Activated T-cell treated with anti-CD3 and anti-CD28 coated beads for 4 hours (primary cell): ENCODE measurements at places on chromosomes 12 and 14.

DNA sequence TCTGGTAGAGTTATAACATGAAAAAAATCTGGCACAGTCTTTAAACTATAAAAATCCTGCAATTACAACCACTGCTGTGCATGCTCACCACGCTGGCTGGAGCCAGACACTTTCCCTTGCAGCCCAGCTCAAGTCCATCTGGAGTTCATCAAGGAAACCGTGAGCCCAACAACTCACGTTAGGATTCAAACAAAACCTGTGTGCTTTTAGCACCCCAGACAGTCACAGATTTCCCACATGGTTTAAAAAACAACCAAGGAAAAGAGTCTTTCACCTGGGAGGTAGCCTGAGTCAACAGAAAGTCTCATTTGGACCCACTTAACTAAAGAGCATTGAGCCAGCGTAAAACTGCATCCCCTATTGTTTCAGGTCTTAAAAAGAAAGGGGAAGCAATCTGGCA lies 4.7 kb downstream of the LRIG3 start:
- DNase-seq, result no peak

- no peak for DNase-seq
These were observed 37.8 kb downstream of the CCDC92 start for GRCh38 chr12:123934829-123935228.

DNA sequence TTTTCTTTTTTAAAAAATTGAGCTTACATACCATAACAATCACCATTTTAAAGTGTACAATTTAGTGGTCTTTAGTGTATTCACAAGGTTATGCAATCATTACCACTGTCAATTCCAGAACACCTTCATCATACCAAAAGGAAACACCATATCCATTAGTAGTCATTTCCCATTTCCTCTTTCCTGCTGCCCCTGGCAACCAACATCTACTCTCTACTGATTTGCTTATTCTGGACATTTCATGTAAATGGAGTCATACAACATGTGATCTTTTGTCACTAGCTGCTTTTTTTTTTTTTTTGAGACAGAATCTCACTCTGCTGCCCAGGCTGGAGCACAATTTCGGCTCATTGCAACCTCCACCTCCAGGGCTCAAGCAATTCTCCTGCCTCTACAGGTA lies 66.8 kb upstream of the CFL2 start:
- DNase-seq, result no peak

DNA sequence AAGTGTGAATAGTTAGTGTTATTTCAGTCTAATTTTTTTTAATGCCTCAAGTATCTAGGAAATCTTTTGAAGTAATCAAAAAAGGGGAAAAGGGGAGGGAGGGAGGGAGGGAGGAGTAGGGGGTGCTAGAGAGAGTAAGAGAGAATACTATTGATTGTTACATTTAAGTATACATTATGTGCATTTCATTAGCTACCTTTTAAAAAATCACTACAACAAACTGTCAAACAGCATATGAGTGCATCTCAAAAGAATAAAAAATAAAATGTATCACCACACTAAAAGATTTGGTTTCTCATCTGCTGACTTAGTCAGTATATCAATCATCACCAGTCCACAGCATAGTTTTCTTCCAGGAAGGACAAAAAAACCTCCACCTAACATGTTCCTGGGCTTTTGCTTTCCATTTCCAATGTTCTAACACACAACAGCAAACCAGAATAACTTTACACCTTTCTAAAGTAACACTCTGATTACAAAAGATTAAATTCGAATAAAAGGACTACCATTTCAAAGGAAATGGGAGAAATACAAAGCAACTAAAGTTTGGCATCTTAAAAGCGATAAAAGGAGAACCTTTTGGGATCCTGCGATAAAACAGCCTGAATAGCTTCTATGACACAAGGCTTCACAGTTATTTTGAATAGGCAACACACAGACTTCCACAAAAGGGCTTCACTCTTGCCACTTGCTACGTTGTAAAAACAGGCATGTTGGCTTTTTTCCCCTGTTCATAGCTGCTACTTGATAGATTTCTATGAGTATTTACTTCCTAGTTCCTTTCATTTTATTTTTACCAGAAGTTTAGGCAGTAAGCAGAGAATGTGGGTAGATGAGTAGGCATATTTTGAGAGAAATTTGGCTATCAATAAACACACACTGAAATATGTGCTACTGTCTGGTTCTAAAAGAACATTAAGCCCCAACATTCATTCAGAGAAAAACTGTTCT lies 160.9 kb downstream of the EPS8 start:
- DNase-seq, result no peak

DNA sequence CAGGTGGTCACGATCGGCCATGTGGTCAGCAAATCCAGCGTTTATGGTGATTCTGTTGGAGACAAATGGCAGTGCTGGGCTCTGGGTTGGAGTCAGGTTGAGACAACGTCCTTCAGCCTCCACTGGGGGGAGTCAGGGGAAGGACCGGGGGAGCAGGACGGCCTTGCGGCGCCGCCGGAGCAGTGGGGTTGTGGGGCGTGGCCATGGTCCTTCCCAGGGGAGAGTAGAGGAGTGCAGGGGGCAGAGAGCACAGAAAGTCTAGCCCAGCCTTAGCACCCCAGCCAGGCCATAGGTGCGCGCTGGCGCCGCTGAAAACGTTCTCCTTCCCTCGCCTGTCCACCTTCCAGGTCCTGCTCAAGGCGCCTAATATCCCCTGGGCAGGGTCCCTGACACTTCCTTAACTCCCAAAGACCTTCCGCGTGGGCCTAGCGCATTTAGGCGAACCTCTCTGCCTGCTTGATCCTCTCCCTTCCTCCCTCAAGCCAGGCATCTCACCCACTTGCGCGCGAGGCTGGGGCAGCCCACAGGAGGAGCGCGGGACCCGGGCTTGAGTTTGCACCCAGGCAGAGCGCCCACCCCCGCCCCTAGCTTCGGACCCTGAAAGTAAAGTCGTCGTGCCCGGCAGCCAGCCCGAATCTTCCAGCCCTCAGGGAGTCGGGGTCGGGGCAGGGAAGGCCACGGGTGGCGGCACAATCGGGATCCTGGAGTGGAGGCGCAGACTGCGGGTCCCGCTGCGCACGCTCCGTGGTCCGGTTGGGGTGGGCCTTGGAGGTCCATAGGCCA lies 3.1 kb upstream of the KIF26A start:
- DNase-seq, result no peak
